Stimulated activated CD4-positive, alpha-beta T cell treated with anti-CD3 and anti-CD28 coated beads, Interleukin-2, amount 100 ng/mL, for 48 hours (primary cell): ENCODE measurements at places on chromosomes 7 and 10.

DNA sequence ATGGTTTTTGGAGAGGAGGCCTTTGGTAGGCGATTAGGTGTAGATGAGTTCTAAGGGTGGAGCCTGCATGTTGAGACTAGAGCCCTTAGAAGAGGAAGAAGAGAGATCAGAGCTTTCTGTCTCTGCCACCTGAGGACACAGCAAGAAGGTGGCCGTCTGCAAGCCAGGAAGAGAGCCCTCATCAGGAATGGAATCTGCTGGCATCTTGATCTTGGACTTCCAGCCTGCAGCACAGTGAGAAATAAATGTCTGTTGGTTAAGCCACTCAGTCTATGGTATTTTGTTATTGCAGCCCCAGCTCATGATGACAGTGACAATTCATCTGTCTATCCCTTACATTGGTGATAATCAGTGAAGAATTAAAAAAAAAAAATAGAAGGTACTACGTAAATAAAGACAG, 335.2 kb downstream of the PRPF18 start:
- no peak for DNase-seq

- no peak for DNase-seq
Measured at GRCh38 chr10:62224606-62225005, 44.0 kb downstream of the RTKN2 start.

DNA sequence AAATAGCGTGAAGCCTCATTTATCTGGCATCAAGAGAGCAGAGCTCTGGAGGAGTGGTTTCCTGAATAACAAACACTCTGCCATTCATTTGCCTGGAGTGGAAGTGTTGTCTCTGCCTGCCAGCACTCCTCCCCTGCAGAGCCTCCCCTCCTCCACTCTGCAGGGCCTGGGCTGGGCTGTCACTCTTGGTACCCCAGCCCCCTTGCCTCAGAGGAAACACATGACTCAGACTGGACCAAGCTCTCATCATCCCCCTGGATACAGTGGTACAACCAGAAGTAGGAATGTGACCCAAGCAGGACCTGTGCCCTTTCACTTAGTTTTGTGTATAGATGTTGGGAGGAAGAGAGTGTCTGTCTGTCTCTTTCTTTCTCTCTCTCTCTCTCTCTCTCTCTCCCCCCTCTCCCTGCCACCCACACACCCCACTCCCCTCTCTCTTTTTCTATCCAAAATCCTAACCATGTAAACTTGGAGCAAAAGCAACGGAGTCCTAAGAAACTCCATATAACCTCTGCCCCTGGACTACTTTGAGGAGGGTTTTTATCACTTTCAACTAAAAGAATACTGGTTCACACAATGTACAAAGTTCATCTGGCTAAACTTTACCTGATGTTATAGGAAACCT, 43.9 kb downstream of the DOCK4 start:
- no peak for DNase-seq

- no peak for DNase-seq
Measured at GRCh38 chr7:14834883-14835282, 67.7 kb downstream of the DGKB start.

- no peak for DNase-seq
Measured at GRCh38 chr10:35388197-35388596, 51.9 kb downstream of the CCNY start.

GRCh38 chr10:77531441-77532001, 106.1 kb downstream of the KCNMA1 start:
- no peak for DNase-seq

DNA sequence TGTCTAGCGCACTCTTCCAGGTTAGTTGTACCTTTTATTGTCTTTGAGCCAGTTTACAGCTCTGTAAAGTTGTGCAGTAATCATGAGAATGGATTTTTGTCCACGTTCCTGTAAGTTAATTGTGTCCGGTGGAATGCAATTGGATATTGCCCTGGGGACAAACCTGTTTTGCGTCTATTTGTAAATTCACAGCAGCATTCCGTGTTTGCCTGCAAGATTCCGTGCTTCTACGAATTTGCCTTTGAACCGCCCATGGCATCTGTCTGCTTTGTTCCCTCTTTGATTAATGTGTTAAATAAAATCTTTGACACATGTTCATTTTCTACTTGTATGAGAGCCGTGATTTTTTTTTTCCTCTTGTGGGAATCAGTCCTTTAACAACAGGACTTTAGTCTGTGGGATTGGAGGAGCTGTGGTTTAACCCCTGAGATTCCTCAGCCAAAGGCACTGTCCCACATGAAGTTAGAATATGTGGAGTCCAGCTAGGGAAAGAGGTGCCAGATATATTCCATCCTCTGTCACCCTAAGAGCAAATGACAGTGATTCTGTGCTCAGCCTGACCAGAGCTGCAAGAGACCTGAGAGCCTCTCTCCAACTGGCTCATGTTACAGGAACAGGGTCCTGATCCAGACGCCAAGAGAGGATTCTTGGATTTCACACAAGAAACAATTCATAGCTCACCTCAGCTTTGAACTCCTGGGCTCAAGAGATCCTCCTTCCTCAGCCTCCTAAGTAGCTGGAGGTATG, 126.3 kb downstream of the COL26A1 start:
- DNase-seq, result no peak

DNA sequence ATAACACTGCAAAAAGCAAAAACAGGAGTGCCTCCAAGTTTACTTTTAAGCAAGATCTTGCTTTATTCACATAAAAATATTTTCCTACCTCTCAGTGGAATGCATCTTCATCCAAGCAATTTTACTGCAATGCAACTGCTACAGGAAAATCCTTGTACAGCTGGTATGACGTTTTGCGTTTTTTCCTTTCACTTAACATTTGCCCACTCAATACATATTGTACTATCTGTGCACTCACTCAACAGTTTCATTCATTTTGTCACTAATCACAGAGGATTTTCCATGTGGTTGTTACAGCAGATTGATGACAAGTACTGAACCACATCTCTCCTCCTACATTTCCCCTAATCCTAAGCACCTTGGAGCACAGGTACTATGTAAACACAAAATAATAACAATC, 222.0 kb upstream of the IMMP2L start:
- DNase-seq, result no peak

- no peak for DNase-seq
Measured at GRCh38 chr7:94241402-94241925, 153.2 kb upstream of the COL1A2 start.

DNA sequence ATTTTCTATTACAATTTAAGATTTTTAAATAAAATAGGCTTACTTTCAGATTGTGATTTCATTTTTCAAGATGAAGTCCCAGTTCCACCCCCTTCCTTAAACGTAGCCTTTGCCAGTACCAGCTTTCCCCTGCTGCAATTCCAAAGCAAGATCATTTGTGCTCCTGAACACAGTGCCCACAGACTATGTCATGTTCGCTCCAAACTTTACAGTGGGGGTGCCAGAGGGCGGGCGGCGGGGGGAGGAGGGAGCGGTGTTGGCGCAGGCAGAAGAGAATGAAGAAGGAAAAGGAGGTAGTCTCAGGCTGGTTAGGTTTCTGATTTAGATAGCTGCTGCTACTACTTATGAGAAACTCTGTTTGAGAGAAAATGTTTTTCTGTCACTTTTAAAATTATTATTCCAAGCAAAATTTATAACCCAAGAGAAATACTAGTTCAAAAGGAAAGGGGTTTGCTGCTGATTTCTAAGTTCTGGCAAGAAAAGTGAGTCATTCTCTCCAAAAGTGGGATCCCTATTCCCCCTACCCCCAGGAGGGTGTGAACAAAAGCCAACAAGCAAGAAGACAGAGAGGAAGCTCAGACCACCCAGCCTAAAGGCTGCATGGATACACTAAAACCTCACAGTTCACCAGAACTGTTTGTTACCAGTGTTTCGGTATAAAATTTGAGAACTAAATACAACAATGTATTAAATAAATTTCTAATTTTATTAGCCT, 109.6 kb downstream of the SRPK2 start:
- no peak for DNase-seq

- DNase-seq, result no peak
Measured at GRCh38 chr10:65723525-65723924, 1202.3 kb upstream of the LRRTM3 start.

DNA sequence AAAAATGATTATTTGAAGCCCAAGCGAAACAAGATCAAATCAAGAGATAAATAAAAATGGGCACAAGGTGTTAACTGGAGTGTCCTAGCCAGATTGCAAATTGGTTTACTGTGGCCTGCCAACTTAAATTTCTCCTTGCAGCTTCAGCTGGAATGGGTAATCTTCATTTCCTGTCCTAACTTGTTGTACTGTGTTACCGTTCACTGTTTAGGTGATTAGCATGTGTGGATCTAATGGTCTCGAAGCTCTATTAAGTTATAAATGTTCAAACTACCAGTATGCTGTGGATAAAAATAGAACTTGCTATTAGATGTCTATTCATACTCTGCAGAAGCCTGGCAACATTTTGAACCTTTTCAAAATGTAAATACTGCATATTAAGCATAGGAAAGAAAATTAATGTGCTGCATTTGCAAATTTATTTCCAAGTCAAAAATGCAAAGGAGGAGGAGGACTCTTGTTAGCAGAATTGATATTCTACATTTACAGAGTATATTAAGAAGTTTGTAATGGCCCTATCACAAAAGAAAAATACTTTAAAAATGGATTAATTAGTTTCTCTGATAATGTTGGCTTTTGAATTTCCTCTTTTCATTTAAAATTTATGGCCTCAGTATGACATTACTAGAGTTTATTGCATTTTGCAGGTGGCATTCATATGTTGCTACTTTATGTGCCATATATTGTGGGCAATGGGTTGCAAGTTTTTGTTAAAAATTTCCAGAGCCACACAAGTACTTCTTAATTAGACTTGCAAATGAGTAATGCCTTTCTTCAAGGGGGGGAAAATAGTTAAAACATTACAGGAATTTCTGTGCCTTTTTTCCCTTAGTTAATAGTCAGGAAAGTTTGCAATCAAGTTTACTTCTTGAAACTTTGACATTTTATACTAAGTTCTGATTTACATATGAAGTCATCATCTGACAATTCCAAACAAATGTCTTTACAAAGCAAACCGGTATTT, 92.1 kb downstream of the CABCOCO1 start:
- DNase-seq, result no peak

- DNase-seq, result no peak
Measured at GRCh38 chr10:22656036-22656435, 58.3 kb downstream of the PIP4K2A start.

GRCh38 chr10:76229341-76229740, 797.9 kb downstream of the LRMDA start:
- DNase-seq, result no peak

GRCh38 chr10:125609859-125610258, 73.1 kb downstream of the TEX36 start:
- DNase-seq, result no peak

GRCh38 chr7:70132852-70133690, 534.8 kb downstream of the AUTS2 start:
- no peak for DNase-seq

- no peak for DNase-seq
Measured at GRCh38 chr7:91750091-91750490, 130.4 kb downstream of the MTERF1 start.

GRCh38 chr7:131052285-131052904, 275.3 kb upstream of the MKLN1 start:
- no peak for DNase-seq

DNA sequence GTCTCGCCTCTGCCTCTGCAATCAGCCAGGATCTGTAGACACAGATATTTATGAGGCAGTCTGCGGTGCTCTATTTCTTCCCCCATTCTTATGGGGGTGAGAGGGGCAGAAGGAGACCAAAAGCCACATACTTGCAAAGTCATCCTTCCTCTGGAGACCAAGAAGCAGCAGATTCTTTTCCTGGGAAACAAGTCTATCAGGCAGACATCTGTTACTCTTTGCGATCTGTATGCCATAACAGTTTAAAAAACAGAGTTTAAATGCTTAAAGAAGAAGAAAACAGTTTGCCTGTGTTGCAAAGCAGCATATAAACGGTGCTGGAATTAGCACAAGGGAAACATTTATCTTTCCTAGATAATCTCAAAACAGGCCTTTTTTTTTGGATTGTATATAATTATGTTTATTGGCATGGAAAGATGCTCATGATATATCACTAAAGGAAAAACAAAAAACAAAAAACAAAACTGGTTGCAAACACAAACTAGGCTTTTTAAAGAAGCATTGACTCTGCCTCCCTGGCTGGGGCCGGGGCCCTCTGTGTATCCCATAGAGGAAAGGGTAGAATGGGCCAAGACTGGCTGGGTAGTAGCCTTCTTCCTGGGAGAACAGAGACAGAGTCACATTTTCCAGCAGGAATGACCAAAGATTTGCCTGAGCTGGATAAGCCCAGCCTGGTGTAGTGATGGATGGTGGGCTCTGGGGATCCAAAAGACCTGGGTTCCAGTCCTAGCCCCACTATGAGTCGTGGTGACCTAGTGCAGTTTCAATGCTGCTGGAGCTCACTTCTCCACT, 50.4 kb downstream of the RGS10 start:
- DNase-seq, result no peak

DNA sequence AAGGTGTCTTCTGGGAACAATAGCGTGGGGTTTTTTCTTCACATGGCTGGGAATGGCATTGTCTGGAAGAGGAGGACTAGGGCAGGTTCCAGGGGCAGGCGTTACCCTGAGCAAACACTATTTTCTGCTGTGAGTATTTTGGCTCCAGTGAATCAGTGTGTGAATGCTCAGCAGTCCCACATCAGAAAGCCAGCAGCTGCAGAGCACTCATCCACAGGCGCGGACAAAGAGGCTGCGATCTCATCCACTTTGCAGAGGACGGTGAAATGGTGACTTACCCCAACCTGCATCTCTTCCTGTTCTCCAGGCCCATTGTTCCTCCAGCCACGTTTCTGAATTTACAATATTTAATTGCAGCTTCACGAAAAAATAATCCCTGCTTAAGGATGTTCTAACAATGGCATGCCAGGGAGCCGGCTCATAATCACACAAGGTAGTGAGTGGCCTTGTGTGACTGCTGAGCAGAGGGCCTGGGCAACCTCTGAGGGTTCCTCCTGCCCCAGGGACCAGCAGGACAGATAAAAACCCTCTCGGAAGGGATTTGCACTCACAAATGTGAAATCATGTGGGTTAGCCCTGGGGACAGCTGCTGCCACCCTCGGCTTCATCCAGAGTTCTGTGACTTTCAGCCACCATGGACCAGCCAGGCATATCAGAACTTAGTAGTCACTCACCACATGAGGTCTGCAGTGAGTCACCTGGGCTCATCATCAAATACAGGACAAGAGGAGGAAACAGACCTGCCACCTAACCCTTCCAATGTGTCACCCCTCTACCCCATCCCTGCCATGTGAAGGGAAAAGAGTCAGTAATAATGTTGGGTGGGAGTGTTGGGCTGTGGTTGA, 65.0 kb upstream of the EN2 start:
- no peak for DNase-seq

- no peak for DNase-seq
Measured at GRCh38 chr10:15253951-15254807, 85.7 kb upstream of the NMT2 start.

DNA sequence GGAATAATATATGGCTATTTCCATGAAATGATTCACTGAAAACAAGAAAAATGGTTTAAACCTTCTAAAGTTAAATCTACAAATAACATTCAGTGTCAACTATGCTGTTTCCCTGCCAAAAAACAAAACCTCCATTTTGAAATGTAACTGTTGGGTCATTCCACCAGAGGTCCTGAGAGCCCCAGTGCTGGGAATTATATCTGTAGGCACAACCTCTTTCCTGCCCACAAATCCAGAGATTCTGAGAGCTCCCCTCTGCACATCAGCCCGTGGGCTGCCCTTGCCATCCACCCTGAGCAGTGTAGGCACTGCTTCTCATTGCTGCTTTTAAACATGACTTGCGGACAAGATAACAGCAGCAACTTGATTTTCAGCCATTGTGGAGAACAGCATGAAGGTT, 198.6 kb downstream of the TMEM178B start:
- no peak for DNase-seq
